Neural progenitor cell (in vitro differentiated cells): ENCODE measurements at places on chromosomes 4 and X.

DNA sequence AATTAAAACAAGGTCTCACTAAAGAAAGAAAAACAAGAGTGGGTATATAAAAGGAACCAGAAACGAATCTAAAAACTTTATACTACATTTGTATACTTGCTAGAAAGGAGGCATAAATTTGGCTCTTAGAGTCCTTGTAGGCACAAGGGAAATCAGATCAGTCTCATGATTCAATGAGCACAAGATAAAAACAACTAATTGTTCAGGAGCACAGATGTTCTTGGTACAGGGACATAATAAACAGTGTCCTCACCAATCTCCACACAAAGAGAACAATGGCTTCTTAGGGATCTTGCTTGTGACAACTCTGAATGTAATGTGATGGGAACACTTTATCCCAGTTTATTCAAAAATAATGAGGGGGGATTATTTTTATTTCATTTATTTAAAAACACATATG is 28.3 kb downstream of the TMEM144 start:
- peak; percentile 8 for DNase-seq

GRCh38 chr4:39616651-39617050 is 22.0 kb downstream of the SMIM14 start:
- no peak for DNase-seq

DNA sequence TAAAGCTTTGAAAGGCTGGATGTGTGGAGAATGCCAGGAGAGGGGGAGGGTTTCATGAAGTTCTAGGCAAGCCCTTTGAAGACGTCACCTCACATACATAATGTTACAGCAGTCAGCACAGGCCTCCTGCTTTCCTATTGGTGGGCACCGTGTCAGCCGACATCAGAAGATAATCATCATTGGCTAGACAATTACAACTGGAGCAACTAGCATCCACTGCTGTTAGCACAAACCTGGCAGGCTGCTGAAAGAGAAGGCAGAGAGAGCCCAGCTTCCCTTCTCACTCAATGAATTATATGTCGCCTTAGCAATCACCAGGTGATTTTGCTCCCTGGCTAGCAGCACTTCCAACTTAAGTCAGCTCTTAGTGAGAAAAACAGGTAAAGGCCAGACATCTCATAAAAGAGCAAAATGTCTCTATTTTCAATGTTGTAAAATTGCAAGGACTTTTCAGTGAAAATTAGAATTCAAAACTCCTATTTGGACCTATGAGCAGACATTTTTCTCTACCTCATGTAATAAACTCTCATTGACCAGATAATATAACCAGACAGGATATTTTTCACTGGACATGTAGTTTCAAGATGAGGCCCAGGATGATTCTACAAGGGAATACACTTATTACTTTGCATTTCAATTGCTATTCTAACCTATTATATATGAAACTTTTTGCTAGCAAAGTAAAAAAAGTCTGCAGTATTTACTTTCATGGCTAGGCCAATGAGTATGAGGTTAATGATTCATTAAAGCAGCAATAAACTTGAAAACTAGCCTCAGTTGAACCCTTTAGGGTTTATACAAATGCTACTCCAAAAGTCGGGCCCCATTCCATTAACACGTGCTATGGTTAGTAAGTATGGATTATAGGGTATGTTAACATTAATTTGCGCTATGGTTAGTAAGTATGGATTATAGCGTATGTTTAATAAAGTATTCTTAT is 4.3 kb downstream of the ELOVL6 start:
- DNase-seq = peak; percentile 82

- no peak for DNase-seq
Measured at GRCh38 chr4:165462009-165462408, 83.2 kb downstream of the CPE start.

GRCh38 chr4:1813915-1814314 is 20.8 kb downstream of the FGFR3 start:
- no peak for DNase-seq

GRCh38 chr4:6546681-6547447 is 28.1 kb upstream of the MAN2B2 start:
- peak; percentile 93 for DNase-seq

DNA sequence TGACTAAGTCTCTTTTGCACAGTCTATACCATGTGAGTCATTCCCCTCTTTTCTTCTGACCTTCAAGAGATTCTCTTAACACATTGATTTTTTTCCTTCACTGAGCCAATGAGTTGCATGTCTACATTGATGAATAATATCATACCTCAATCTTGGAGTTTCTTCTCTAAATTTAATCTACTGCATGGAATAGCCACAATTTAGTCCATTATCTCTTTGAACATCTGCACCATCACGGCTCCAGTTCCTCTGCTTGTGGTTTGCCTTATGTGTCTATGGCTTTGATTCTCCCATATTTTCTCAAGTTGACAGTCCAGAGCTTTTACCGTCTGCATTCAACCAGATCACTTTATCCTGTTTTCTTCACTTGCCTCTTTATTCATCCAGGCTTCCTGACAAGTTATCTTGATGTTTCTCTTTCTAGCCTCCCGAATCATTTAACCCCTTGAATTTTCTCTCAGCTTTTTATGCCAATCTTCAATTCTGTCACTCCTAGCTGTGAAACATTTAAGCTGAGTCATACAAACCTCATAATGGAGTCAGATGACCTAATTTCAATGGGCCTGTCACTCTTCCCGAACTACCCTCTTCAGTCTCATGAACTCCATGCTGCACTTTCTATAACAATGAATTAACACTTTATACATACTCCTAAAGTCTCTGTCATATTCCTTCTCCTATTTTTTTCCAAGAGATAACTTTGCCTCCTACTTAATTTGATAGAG is 222.3 kb downstream of the CPE start:
- no peak for DNase-seq

DNA sequence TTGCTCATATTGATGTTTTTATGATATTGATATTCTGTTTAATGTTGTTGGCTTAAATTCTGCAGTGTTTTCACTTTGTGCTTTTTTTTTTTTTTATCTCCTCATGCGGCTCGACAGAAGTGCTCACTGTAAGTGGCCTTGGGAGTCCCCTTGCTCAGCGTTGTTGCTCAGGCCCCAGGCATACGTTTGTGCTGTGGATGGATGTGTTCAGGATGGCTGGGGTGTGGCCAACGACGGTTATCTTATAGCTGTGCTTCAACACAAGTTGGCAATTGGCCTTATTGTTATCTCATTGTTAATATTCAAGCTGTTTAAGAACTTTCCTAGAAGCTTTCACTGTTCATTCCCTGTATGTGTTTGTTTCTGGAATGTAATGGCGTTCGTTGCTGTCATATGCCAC is 36.4 kb upstream of the CLCN4 start:
- DNase-seq = no peak

GRCh38 chrX:154396973-154397887 is 947 bp upstream of the RPL10 start:
- peak; percentile 66 for DNase-seq

DNA sequence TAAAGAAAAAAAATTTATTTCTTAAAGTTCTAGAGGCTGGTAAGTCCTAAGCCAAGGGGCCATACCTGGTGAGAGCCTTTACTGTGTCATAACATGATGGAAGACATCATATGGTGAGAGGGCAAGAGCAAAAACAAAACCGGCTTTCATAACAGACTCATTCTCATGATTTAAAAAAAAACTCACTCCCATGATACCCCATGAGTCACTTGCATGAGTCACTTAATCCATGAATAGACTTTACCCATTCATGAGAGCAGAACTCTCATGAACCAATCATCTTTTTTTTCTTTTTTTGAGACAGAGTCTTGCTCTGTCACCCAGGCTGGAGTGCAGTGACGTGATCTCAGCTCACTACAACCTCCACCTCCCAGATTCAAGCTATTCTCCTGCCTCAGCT is 369.7 kb upstream of the DIAPH2 start:
- DNase-seq = no peak

GRCh38 chr4:47664051-47664826 is 173.6 kb downstream of the CORIN start:
- no peak for DNase-seq

GRCh38 chr4:158111241-158111640 is 61.6 kb downstream of the GASK1B start:
- peak; percentile 15 for DNase-seq

DNA sequence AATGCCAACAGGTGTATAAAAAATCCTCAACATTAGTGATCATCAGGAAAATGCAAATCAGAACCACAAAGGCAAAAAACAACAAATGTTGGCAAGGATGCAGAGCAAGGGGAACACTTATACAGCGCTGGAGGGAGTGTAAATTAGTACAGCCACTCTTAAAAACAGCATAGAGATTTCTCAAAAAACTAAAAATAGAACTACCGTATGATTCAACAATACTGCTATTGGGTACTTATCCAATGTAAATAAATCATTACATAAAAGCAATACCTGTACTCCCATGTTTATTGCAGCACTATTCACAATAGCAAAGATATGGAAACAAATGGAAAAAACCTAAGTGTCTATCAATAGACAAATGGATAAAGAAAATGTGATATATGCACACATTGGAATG is 171.3 kb downstream of the SLC7A11 start:
- no peak for DNase-seq

GRCh38 chrX:8848911-8849310 is 47.7 kb upstream of the FAM9A start:
- DNase-seq = no peak

DNA sequence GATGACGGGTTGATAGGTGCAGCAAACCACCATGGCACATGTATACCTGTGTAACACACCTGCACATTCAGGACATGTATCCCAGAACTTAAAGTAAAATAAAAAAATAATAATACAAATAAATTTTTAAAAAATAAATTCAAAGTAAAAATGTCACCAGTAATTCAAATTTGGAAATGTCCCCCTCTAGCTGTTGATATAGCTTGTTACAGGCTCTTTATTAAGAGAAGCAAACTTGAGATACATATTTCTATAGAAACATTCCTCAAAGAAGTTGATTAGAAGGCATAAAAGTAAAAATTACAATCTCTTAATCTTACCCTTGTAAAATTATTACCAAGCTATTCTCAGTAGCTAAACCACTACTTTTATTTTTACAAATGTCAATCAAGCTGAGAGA is 1397.0 kb downstream of the FAM133A start:
- no peak for DNase-seq

GRCh38 chr4:110120506-110120905 is 77.9 kb downstream of the ELOVL6 start:
- no peak for DNase-seq

DNA sequence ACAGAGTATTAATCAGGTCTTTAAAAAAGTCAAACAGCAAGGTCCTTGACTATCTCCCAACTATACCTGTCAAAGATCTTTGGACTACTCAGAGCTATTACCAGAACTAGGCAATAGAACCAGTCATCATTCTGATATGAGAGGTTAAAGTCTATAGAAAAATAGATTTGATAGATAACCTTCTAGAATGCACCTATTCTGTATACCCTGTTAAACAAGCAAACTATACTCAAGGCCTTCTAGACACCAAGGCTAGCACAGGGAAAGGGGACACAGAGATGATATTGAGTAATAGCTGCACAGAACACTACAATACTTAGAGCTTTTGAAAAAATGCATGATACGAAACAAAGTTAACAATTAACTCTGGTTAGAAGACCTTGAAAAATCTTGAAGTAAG is 149.5 kb downstream of the NR3C2 start:
- DNase-seq = no peak

DNA sequence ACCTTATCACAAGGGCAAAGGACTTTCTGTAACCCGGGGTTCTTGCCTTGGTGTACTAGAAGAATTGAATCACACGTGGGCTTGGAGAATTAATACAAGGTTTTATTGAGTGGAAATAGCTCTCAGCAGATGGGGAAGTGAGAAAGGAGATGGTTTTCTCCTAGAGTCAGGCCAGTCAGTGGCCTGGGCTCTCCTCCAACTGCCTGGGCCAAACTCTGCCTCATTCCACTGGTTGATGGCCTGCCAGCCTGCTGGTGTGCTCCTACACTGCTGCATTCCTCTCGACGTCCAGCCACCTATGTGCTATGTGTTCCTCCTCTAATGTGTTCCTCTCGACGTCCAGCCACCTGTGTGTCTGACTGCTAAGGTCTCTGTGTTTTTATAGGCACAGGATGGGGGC is 35.3 kb upstream of the SPIN2A start:
- no peak for DNase-seq

GRCh38 chrX:118614150-118614549 is 113.3 kb upstream of the IL13RA1 start:
- no peak for DNase-seq

- DNase-seq = peak; percentile 11
Measured at GRCh38 chrX:51891821-51892551, 1.4 kb upstream of the MAGED1 start.

DNA sequence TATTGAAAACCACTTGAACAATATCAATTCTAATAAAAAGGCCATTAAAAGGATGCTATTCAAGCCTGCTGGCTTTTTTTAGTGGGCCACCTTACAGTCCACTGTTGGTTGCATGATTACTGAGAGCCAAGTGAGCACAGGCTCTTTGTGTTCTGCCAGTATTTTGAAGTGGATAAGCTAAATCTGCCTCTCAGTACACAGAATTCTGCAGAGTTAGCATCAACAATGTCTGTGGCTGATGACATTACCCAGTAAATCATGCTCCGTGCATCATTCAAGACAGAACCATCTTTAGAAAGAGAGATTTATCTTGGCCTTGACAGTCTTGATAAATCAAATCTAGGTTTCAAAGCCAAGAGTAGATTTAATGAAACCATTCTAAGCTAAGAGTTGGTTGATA is 119.0 kb upstream of the GNPDA2 start:
- DNase-seq = no peak

DNA sequence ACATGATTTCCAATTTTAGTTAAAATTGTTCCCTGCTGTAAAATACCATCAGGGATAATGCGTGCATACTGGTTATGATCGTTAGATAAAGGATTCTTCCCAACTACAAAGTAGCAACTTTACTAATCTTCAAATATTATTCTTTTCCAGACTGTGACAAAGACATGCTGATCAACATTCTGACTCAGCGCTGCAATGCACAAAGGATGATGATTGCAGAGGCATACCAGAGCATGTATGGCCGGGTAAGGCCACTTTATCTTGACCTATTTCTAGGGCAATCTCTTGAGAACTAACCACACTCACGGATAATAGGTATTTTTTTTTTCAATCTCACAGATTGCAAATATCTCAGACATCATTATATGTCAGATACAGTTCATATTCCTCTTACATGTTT is 47.0 kb downstream of the ANXA10 start:
- no peak for DNase-seq

GRCh38 chr4:112633477-112634235 is 3.1 kb downstream of the ZGRF1 start:
- DNase-seq = peak; percentile 37

- no peak for DNase-seq
Measured at GRCh38 chr4:147901388-147901787, 169.5 kb downstream of the ARHGAP10 start.

GRCh38 chrX:34350561-34351335 is 218.6 kb upstream of the FAM47A start:
- no peak for DNase-seq

- DNase-seq = no peak
Measured at GRCh38 chr4:61638591-61638990, 438.5 kb downstream of the ADGRL3 start.

GRCh38 chrX:54891573-54891972 is 29.1 kb upstream of the TRO start:
- DNase-seq = peak; percentile 54

GRCh38 chrX:133189195-133189594 is 29.0 kb downstream of the TFDP3 start:
- no peak for DNase-seq

GRCh38 chrX:125170459-125170858 is 149.2 kb upstream of the TEX13C start:
- no peak for DNase-seq
